Progenitor cell of endocrine pancreas (in vitro differentiated cells): ENCODE measurements at places on chromosomes 13 and 19. TPM values are rescaled to one million over a fixed set of nuclear protein-coding genes. Genes with fewer than 3 reads are reported as not detected.
A peak's percentile ranks its signal among the peaks of the same experiment; 100 is the strongest.

- H3K36me3 ChIP-seq: no peaks in the 10 kb centered on the region
- DNase-seq: no peak
- no peak overlapping the region for H3K4me3 ChIP-seq
- no peak overlapping the region for H3K27ac ChIP-seq
- no peaks in the 10 kb centered on the region for H3K27me3 ChIP-seq
- no peaks in the 10 kb centered on the region for H3K4me1 ChIP-seq
Observed at GRCh38 chr13:102724923-102725322, 30.1 kb upstream of the METTL21C start.

Gene C5AR2
- not detected in 2 replicates for total RNA-seq

Gene NLRP4
- not detected in 2 replicates for total RNA-seq

DNA sequence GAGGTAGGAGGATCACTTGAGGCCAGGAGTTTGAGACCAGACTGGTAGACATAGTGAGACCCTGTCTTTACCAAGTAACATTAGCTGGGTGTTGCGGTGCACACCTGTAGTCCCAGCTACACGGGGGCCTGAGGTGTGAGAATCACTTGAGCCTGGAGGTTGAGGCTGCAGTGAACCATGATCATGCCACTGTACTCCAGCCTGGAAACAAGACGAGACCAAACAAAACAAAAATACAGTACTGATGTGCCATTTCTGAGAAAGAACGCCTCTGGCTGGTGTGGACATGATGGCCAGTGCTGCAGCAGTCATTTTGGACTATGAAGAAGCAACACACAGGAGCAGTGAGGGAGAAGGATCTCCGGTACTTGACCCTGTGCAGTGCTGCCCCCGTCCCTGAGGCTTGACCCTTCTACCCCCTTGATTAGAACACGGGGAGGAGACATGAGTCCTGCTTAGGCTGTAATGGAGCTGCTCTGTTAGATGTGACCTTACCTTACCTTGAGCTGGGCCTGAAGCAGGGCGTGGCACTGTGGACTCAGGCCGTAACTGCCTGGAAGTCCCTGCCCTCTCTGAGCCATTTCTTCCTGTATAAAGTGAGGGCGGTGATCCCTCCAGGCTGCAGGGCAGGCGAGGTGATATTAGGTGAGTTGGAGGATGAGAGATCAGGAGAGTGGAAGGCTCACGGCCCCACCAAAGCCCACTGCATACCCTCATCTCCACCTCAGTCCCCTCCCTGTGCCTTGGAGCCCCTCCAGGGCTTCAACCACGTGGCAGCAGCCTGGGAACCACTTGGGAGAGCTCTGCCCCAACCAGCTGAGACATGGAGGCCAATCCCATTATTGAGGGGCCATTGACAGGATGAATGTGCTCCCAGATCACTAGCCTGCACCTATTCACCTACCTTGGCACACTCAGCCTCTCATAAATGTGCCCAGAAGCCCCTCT is 5.9 kb downstream of the RPL18A start:
- peaks cover 15% of the 10 kb centered on the region for H3K36me3 ChIP-seq
- H3K27me3 ChIP-seq: peaks cover 23% of the 10 kb centered on the region
- H3K4me3 ChIP-seq: no peak overlapping the region
- peaks cover 11% of the 10 kb centered on the region for H3K4me1 ChIP-seq

GRCh38 chr13:77492982-77493381 is 42.5 kb upstream of the SCEL start:
- no peaks in the 10 kb centered on the region for H3K4me1 ChIP-seq
- no peak for DNase-seq
- H3K27me3 ChIP-seq: no peaks in the 10 kb centered on the region
- no peak overlapping the region for H3K27ac ChIP-seq

- H3K36me3 ChIP-seq: no peaks in the 10 kb centered on the region
- peaks cover 83% of the 10 kb centered on the region for H3K27me3 ChIP-seq
- no peak for DNase-seq
- peaks cover 13% of the 10 kb centered on the region for H3K4me1 ChIP-seq
- no peak overlapping the region for H3K27ac ChIP-seq
- H3K4me3 ChIP-seq: no peak overlapping the region
Observed at GRCh38 chr19:29532097-29532496, 6.3 kb downstream of the VSTM2B start.

- H3K27ac ChIP-seq: no peak overlapping the region
- H3K36me3 ChIP-seq: no peaks in the 10 kb centered on the region
- no peaks in the 10 kb centered on the region for H3K27me3 ChIP-seq
Observed at GRCh38 chr19:57263244-57263741, 17.0 kb upstream of the ZNF460 start.

DNA sequence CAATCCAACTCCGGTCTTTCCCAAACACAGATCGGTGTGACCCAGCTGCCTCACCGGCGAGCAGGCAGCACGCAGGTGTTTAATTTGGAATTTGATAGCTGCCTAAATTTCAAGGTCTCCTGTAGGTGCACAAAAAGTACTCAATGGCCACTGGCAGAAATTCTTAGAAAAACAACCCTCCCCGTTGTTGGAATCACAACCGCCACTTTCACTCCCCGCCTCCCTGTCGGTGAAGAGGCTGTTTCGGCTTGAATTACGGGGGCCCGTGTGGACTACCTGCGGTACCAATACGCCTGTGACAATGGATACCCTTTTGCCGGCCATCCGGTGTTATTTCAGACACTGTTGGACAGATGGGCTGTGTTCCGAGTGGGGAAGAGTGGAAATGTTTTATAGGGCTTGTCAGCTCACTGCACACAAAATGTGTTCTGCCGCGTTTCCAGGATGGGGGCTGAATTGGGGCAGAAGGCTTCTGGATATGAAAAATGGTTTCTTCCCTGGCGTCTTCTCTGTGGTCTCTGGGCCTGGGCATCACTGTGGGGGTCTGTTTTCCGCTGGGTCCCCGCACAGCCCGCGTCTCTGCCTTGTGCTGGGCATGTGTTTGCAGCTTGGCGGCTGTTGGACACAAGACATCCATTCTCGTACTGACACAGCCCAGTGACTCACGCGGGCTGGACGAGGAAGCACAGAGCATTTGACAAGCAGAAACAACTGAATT is 45.4 kb downstream of the ZIC5 start:
- no peak overlapping the region for H3K27ac ChIP-seq
- no peak overlapping the region for H3K4me3 ChIP-seq
- no peak for DNase-seq

GRCh38 chr13:29924482-29925350 is 74.3 kb upstream of the UBL3 start:
- no peak overlapping the region for H3K4me3 ChIP-seq
- peak overlapping the region; percentile 99 for H3K27ac ChIP-seq
- no peak for DNase-seq
- H3K27me3 ChIP-seq: no peaks in the 10 kb centered on the region
- H3K36me3 ChIP-seq: no peaks in the 10 kb centered on the region

- no peak for DNase-seq
- H3K4me3 ChIP-seq: no peak within 1 kb of the TSS
- H3K27ac ChIP-seq: peak within 1 kb of the TSS; percentile 49
- H3K27me3 ChIP-seq: no peaks in the 10 kb centered on the region
- peaks cover 7% of the 10 kb centered on the region for H3K4me1 ChIP-seq
- peaks cover 5% of the 10 kb centered on the region for H3K36me3 ChIP-seq
Observed at GRCh38 chr19:18274219-18274780, at the start of gene IQCN. IQCN (minus strand) TSS chr19:18274452; CDS start chr19:18269478, 4,974 bp downstream.

DNA sequence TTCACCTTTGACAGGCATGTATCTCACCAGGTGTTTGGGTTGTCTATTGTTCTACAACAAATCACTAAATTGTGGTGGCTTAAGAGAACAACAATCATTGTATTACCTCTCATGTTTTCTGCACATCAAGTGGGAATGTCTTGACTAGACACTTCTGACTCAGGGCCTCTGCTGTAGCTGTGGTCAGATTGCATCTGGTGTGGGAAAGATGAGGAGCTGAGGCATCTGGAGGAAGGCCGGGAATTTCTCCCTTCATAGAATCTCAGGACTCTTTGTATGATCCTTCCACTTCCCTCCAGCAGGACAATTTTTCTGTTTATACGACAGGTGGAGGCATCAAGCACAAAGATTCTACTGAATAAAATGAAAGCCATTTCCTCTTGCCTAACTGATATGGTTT is 511.8 kb upstream of the NBEA start:
- H3K4me1 ChIP-seq: no peaks in the 10 kb centered on the region
- H3K27me3 ChIP-seq: no peaks in the 10 kb centered on the region
- H3K36me3 ChIP-seq: no peaks in the 10 kb centered on the region
- H3K4me3 ChIP-seq: no peak overlapping the region
- H3K27ac ChIP-seq: no peak overlapping the region
- DNase-seq: no peak

Gene GJA3
- total RNA-seq: 0.04 and 0.12 TPM in 2 replicates

- H3K4me1 ChIP-seq: no peaks in the 10 kb centered on the region
- peaks cover 5% of the 10 kb centered on the region for H3K36me3 ChIP-seq
- H3K27ac ChIP-seq: peak overlapping the region; percentile 62
Observed at GRCh38 chr19:739998-740715, 10.8 kb upstream of the MISP start.

DNA sequence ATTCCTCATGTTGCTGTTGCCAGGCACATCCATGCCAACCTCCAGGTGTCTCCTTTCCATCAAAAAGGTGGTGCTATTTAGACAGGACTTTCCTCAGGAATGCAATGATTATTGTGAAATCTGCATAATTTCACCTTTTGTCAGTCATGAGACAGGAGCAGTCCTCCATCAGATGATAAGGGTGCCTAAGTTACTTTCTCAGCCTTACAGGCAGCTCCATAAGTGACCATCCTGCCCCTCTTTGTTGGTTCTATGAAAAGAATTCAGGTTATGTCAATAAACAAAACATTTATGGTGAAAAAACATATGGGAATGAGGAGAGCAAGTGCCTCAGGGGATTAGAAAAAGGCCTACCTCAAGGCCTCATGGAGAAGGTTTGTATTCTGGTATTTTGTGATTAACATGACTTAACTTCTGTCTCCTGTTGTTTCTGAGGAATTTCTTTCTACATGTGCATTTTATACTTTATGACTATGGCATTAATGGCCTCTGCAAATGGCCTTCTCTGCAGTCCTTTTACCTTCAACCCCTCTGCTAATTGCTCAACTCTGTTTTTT is 110.3 kb upstream of the DIAPH3 start:
- no peak overlapping the region for H3K4me3 ChIP-seq
- peaks cover 3% of the 10 kb centered on the region for H3K27me3 ChIP-seq

GRCh38 chr13:79401259-79402070 is 4.6 kb downstream of the RBM26 start:
- H3K27me3 ChIP-seq: no peaks in the 10 kb centered on the region
- H3K27ac ChIP-seq: peak overlapping the region; percentile 6
- peaks cover 22% of the 10 kb centered on the region for H3K36me3 ChIP-seq

Gene MFSD12
- 71.5 and 75.1 TPM in 2 replicates for total RNA-seq

GRCh38 chr19:42176990-42177685 is 40.3 kb downstream of the DEDD2 start:
- H3K4me1 ChIP-seq: peaks cover 5% of the 10 kb centered on the region
- H3K27ac ChIP-seq: no peak overlapping the region
- H3K27me3 ChIP-seq: peaks cover 49% of the 10 kb centered on the region
- H3K36me3 ChIP-seq: no peaks in the 10 kb centered on the region

DNA sequence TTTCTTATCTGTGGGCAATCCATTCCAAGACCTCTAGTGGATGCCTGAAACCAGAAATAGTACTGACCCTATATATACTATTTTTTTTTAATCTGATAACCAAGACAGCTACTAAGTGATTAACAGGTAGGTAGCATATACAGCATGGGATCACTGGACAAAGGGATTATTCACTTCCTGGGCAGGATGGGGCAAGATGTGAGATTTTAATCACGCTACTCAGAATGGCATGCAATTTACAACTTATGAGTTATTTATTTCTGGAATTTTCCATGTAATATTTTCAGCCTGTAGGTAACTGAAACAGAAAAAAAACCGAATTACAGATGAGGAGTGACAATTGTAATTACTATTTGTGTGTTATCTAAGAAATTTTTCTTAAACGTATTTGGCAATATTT is 41.2 kb downstream of the ZIC2 start:
- no peak overlapping the region for H3K4me3 ChIP-seq
- no peak for DNase-seq
- no peaks in the 10 kb centered on the region for H3K36me3 ChIP-seq
- peaks cover 3% of the 10 kb centered on the region for H3K4me1 ChIP-seq
- no peak overlapping the region for H3K27ac ChIP-seq
